ENCODE measurements at places on chromosomes 3 and 15.

DNA sequence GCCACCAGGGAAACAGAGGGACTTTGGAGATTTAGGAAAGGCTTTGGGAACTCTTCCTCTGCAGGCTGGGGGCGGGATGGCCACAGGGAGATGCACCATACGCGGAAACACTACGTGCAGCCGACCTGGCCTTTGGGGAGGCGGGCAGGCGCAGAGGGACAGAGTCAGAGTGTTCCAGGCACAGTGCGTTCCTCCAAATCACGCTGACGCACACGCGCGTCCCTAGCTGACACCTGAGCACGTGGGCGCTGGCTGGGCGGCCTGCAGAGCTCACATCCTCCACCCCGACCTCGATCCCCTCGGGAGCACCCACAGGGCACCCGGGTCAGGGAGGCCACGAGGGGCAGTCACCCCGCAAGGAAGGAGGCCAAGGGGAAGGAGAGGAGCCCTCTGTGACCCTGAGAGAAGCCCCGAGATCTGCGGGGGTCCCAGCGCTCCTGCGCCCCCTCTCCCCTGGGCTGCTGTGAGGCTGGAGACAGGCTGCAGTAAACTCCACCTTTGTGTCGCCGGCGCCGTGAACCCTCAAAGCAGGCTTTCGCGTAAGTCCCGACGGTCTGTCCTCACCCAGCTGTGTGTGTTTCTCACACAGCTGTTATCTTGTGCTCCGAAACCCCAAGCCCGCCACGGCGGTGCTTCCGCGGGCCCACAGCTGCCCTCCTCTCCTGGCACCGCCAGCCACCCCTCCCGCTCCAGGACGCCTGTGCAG lies 196.3 kb downstream of the OCA2 start:
- DNase-seq = no peak

GRCh38 chr3:118478706-118479276 lies 555.9 kb downstream of the IGSF11 start:
- DNase-seq = no peak

DNA sequence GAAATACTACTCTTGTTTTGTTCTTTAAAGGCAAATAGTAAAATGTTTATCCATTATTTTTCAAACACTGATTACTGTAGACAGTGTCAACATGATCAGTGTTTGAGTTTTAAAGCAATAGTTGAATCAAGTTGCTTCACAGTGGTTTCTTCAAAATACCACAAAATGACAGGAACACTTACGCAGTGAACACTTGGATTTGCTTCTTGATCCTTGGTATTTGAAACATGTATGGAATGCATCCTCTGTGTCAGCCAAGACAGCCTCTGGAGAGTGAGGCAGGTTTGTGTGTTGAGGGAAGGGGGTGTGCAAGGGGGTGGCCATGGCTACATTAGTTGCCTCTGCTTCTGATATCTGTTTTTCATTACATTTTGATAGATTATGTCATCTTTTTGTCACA lies 413.0 kb downstream of the RBMS3 start:
- no peak for DNase-seq

DNA sequence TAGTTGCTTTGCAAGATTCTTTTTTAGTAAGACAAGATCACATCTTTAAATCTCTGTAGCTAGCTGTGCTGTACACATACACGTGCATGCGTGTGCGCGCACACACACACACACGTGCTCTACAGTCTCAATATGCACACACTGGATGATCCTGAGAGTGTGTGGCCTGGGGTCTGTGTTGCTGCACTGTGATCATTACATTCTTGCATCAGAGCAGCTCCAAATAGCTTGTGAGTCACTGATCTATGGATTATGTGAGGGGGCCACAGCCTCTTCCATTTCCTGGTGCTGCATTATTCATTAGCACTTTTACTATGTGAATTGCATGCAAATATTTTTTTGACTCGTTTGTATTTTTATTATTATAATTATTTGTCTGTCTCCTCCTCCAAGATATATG lies 34.6 kb downstream of the MCTP2 start:
- DNase-seq = no peak

- DNase-seq = no peak
Observed at GRCh38 chr3:9399746-9400145, 2.3 kb downstream of the SETD5 start.

- no peak for DNase-seq
Observed at GRCh38 chr3:139630542-139630941, 47.2 kb downstream of the NMNAT3 start.

- no peak for DNase-seq
Observed at GRCh38 chr3:106699122-106699521, 678.1 kb upstream of the CCDC54 start.

DNA sequence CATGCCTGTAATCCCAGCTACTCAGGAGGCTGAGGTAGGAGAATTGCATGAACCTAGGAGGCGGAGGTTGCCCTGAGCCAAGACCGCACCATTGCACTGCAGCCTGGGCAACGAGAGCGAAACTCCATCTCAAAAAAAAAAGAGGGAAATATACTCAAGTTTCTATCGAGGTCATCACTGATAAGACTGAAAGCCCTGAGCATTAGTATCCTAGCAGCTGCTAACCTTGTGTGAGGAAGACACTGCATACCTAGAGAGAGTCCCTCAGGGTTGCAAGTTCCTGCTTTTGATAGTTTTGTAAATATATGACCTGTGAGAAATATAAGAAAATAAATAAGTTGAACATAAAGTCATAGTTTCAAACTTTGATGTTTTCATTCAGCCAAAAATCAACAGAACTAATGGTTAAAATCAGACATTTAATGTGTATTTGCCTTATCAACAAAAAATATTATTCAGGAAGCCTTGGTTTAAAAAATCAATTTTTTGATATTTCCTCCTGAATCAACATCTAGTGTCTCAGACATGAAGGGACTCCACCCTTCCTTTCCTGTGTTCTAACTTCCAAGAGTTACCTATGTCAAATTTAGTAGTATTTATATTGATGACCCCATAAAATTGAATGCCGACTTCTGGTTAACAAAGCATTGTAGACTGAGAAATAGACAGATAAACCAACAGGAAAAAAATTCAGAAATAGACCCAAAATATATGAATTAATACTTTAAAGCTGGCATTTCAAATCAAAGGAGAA lies 19.8 kb upstream of the USP3 start:
- DNase-seq = no peak

- DNase-seq = no peak
Observed at GRCh38 chr3:48738926-48739616, 22.1 kb upstream of the IP6K2 start.

GRCh38 chr3:173785004-173785403 lies 387.5 kb downstream of the NLGN1 start:
- no peak for DNase-seq

- DNase-seq = no peak
Observed at GRCh38 chr3:129485721-129486663, 42.4 kb upstream of the RHO start.

GRCh38 chr3:31486865-31487533 lies 45.7 kb upstream of the STT3B start:
- DNase-seq = no peak

GRCh38 chr15:46879032-46879770 lies 838.1 kb upstream of the SEMA6D start:
- DNase-seq = no peak

- no peak for DNase-seq
Observed at GRCh38 chr3:63870615-63871005, 6.9 kb downstream of the ATXN7 start.

GRCh38 chr3:122800031-122800430 lies 5.2 kb downstream of the SLC49A4 start:
- no peak for DNase-seq

DNA sequence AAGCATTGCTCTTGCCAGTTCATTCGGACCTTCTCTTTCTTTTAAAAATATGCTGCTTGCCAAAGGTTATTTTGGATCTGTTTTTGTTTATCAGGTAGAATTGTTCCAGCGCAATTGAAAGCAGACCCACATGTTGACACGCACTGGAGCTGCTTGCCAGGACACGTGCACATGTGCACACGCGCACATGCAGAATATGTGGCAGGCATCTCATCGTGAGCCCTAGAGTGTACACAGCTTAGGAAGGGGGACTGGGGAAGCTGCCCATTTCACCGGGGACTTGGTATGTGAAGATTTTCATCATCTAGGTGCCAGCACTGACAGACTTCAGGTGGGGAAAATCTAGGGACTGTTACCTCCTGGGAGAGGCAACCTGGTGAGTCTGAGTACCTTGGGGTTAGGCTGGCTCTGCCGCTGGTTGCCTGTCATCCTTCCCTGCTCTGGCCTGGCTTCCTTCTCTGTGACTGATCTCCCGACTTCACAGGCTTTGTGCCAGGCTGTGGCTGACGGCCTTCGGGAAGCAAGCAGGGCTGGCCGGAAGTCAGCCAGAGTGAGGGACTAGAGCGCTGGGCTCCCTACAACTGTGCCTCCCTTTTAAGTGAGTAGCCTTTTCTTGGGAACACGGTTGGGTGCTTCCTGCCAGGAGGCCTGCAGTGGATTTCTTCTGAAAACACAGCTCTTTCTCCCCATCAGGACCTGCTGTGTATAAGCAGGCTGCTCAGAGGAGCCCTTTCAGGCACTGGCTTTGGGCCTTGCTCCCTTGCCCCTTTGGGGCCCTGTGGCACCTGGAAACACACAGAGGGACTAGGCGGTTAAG lies 129.3 kb downstream of the EEFSEC start:
- no peak for DNase-seq

GRCh38 chr3:12966847-12967605 lies 106.2 kb downstream of the IQSEC1 start:
- DNase-seq = no peak

DNA sequence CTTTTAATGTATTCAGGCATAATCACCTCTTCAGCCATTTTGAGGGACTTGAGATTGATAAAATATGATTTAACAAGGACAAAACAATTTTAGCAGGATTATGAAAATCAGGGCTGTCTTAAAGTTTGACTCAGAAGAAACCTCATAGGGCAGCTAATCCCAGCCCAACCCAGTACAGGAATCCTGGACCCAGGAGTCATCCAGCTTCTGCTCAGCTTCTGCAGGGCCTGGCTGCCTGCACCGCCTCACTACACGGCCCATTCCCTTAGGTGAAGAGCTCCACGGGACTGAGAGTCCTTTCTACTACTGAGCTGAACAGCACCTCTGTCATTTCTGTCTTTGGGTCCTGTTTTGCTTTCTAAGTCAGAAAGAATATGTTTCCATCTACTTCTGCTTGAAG lies 37.5 kb downstream of the ARHGAP31 start:
- no peak for DNase-seq

- DNase-seq = no peak
Observed at GRCh38 chr3:190073264-190074008, 47.3 kb downstream of the P3H2 start.

- DNase-seq = no peak
Observed at GRCh38 chr3:9036404-9037131, 73.3 kb upstream of the RAD18 start.

DNA sequence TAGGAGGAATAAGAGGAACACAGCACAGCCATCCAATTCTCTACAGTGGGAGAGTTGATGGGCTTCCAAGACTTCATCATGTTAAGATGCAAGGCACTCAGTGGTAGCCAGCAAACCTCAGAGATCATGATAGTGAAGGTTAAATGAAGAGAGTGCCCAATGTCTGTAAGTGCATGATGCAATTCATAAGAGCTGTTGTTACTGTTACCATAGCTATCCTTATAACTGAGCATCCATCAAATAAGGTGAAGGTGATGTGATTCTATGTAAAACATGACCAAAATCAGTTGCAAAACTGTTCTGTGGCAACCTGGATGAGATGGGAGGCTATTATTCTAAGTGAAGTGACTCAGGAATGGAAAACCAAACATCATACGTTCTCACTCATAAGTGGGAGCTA lies 289.7 kb downstream of the MAGI1 start:
- DNase-seq = no peak

GRCh38 chr3:172173316-172174254 lies 134.2 kb downstream of the FNDC3B start:
- DNase-seq = no peak

DNA sequence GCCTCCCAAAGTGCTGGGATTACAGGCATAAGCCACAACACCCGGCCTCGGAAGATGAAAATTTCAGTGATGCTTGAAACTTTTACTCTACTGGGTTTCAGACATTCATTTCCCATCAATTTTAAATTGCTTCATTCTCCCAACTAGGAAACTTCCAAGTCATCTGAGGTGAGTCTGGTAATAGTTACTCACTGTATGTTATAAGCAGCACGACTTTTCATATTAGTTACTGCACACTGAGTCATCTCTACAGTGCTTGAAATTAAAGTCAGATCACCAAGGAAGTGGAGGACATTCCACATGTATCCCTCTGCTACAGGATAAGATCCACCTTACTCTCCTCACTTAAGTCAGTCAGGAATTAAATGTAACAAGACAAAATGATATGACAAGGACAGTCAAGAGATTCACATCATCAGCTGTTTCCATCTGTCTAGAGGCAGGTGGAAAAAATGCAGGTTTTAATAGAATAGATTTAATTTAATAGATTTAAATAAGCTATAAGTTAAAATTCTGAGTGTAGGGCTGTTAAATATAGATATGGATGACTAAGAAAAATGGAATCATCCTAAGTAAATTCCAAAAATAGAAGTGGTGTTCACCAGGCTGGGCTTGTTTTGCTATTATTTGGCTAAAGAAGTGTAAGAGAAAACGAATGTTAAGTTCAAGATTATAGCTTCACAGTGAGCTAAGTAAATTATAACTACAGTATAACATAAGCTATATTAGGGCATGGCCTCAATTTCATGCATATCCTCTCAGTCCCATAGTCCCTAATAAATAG lies 104.4 kb downstream of the TMCO5A start:
- no peak for DNase-seq

DNA sequence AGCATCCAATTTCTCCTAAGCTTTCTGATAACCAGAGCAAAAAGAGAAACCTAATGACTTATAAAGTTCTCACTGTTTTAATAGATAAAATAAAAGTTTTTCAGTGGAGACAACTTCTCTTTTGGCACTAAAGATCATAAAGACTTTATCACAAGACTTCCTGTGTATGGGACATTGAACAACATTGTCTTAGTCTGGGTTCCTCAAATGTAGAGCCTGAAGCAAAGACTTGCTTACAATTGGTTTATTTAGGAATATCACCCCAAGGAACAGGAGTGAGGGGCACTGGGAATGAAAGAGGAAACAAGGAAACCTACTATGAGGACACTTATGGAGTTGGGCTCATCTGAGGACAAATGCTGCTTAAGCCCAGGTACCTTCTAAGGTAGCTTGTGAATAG lies 127.4 kb downstream of the B3GALNT1 start:
- no peak for DNase-seq

- DNase-seq = no peak
Observed at GRCh38 chr15:90887037-90887481, 2.8 kb downstream of the FES start.

- no peak for DNase-seq
Observed at GRCh38 chr15:41979493-41980266, 7.3 kb upstream of the EHD4 start.

- no peak for DNase-seq
Observed at GRCh38 chr3:105518806-105519418, 152.2 kb downstream of the ALCAM start.
